ENCODE measurements at places on chromosomes 16 and 17.

GRCh38 chr17:29571883-29572681, 3.6 kb downstream of the TP53I13 start:
- DNase-seq: no peak

DNA sequence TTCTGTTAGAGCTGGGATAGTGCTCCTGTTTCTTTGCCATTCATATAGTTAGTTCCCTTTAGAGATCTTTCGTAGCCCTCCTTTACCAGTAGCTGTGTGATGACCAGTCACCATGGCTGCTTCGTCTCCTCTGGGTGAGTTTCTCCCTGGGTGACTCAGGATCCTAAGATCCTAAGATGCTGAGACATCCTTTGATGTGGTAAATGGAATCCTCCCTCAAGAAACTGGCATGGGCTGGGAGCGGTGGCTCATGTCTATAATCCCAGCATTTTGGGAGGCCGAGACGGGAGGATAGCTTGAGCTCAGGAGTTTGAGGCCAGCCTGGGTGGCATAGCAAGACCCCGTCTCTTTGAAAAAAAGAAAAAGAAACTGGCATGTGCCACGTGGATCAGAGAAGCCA, 5.9 kb downstream of the PHAF1 start:
- no peak for DNase-seq

- no peak for DNase-seq
Measured at GRCh38 chr17:55635253-55635914, 87.3 kb downstream of the TMEM100 start.

DNA sequence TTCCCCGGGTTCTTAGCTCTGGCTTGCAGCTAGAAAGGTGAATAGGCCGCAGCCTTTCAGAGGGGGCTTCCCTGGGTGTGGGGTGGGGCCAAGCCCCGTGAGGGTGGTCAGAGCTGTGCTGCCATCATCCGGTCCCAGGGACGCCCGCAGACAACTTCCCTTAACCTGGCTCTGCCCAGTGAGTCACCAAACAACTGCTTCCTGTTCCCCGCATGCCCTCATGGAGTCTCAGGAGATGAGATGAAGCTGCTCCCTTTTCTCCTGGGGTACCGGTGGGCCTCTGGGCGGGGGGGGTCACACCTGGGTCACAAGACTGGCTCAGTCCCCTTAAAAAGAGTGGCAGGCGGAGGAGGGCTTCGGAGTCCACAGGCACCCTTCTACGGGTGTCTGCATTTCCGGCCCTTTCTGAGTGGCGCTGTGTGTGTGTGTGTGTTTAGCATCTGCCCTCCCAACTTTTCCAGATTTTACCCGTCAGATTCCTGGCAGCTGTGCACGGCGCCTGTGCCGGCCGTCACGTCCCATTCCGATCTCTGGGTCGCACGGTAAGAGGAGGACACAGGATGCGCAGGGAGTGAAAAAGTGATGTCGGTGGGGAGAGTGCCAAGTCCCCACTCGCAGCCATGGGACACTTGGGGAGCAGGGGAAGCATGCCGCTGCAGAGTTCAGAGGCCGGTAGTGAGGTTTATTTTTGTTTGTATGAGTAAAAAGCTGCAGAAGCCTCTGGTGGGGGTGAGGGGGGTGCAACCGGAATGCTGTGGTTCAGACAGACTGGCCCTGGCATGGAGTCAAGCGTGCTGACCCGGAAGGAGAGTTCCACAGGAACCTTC, 16.8 kb downstream of the HIC1 start:
- no peak for DNase-seq

GRCh38 chr16:81676066-81676882, 102.8 kb upstream of the PLCG2 start:
- no peak for DNase-seq

DNA sequence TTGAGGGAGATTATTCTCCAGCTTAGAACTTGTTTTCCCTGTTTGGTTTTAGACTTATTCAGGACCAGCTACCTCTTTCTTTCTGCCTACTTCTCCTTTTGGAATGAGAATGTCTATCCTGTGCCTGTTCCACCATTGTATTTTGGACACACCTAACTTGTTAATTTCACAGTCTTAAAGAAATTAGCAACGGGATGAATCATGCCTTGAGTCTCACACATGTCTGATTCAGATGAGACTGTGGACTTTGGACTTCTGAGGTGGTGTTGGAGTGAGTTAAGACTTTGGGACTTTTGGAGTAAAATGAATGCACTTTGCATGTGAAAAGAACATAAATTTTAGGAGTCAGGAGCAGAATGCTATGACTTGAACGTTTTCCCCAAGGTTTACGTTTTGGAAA, 581.4 kb downstream of the CDH11 start:
- no peak for DNase-seq

DNA sequence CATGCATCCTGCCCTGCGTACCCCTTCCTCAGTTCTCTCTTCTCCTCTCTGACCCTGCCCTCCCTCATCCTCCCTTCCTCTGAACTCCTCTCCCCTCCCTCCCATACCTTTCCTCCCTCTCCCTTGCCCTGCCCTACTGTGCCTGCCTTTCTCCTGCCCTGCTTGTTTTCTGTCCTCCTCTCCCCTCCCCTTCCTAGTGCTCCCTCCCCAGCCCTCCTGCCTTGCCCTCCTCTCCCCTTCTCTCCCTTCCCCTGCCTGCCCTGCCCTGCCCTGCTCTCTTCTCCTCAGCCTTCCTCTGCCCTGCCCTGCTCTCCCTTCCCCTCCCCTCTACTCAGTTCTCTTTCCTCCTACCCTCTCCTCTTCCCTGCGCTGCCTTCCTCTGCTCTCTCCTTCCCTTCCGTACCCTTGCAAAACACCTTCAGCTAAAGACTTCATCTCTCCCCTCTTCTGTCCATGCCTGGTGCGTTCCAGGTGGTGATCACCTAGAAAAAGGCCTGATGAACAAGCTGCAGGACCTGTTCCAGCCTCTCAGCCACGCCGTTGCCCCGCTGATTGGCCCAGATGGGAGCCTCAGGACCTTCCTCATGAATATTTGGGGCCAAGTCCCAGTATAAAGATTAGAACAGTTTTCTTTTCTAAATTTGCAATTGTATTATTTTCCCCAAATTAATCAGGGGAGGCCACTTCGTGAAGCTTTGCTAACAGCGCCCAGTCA, 290.5 kb downstream of the CPPED1 start:
- no peak for DNase-seq

- no peak for DNase-seq
Measured at GRCh38 chr17:50397919-50398285, 579 bp upstream of the LRRC59 start.

DNA sequence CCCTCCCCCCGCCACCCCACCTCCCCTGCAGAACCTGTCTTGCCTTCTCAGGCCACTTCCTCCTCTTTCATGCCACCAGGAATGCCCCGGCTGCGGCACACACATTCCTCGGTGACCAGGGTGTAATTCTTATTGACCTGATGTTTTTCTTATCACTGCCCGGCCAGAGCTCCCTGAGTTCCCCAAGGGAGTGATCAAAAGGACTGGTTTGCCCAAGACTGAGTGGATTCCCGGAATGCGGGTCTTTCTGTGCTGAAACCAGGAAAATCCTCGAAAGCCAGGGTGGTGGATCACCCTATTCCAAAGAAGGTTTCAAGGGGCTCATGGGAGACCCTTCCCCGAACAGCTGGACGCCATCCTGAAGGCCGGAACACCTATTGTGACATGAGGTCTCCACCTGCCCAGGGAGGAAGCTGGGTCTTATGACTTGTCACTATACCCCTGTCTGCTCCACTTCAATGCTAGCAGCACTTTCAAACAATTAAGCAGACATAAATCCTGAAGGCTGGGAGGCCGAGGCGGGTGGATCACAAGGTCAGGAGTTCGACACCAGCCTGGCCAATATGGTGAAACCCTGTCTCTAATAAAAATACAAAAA, 53.0 kb upstream of the RPL38 start:
- no peak for DNase-seq

- no peak for DNase-seq
Measured at GRCh38 chr16:80846680-80847079, 42.3 kb upstream of the CDYL2 start.

Data from endothelial cell (in vitro differentiated cells).